Osteoblast (primary cell): ENCODE measurements at places on chromosomes 5 and 9.
A peak's percentile ranks its signal among the peaks of the same experiment; 100 is the strongest.

DNA sequence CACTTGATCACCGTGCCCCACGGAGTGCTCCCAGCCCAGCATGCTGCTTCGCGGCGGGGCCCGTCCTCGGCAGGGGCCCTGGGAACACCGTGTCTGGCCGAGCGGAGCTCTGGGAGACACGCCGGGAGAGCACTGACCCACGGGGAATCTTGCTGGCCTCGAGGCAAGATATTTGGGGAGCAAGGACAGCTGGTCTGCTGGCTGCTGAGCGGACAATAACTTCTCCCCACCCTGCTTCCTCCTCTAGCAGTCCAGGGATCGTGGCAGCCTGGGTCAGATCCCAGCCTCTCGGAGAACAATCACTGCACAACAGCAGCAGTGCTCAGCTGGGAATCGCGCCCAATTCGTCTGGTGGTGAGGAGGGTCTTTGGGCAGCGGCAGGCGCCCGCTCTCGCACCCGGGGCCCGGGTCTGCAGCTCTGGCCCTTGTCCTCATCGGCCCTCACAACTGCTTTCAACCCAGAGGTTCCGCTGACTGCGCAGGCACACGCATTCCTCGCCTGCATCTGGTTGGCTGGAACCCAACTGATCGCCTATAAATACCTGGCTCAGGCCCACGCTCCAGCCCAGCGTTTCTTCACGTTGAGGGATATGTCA, 43.4 kb downstream of the DBH start:
- no peak for DNase-seq

DNA sequence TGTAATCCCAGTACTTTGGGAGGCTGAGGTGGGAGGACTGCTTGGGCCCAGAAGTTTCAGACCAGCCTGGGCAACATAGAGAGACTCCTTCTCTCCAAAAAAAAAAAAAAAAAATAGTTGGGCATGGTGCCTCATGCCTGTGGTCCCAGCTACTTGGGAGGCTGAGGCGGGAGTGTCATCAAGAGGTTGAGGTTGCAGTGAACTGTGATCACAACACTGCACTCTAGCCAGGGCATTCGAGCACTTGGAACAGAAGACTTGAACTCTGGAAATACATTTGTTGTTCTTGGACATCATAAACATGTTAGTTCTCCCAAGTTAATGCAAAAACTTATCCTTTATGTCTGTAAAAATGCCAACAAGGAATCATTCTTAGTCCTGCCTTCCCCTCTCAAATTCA, 29.6 kb downstream of the EHMT1 start:
- no peak for DNase-seq

- DNase-seq = no peak
These were observed at the start of gene IL3 for GRCh38 chr5:132060501-132061161. IL3 (plus strand) TSS chr5:132060655; CDS start chr5:132060707, 52 bp downstream.

DNA sequence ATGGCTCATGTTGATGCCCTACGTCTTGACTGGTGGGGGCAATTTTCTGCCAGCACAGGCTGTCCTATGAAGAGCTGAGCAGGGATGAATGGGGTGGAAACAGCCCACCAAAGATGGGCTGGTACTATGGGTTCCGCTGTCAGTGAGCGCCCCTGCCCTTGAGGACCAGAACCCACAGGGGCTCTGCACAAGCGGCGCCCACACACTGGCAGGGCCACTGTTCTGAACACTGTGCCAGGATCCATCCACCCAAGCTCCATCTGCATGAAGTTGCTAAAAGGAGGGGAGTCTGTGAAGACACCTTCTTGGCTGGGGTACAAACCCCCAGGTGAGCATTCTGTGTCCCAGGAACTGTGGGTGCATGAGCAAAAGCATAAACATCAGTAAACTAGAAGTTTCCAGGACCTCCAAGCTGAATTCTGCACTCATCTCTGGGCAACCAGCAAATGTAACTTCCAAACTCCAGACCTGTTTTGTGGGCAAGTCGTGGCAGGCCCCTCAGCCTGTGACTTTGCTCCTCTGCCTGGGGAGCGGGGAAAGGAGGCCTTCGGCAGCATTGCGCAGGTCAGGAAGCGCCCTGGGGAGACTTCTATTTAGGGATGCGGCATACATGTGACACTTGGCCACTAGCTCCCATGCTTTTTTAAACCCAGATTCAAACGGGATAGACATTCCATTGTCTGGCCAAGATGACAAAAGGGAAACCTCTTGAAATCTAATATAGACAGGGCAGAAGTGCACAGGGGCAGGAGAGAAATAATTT, 48.9 kb downstream of the PTPN3 start:
- DNase-seq = peak; percentile 58

- DNase-seq = no peak
These were observed 1.1 kb downstream of the WDR5 start for GRCh38 chr9:134136996-134137299.

GRCh38 chr5:171610686-171611085, 174.9 kb upstream of the SMIM23 start:
- DNase-seq = no peak

GRCh38 chr9:108225149-108225800, 630.5 kb downstream of the ACTL7B start:
- no peak for DNase-seq

GRCh38 chr9:114012126-114012525, 66.0 kb downstream of the AMBP start:
- DNase-seq = no peak

GRCh38 chr5:171989276-171989675, 17.2 kb downstream of the FBXW11 start:
- no peak for DNase-seq

GRCh38 chr9:89883401-89884341, 278.9 kb downstream of the GADD45G start:
- peak; percentile 4 for DNase-seq

DNA sequence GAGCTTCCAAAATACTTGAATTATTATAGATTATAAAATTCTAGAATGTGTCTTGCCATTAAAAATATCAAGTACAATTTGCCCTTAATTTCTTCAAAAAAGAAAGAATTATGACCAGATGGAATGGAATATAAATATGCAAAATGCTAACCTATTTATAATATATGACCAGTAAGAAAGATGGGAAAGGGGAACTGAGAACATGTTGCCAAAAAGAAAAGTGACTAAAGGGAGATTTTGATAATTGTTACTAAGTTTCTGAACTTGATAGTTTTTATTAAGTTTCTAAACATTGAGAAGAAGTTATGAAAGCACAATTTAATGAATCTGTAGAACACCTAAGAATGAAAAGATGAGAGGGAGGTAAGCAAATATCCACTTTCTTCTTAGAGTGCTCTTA, 188.4 kb upstream of the NR4A3 start:
- DNase-seq = no peak

DNA sequence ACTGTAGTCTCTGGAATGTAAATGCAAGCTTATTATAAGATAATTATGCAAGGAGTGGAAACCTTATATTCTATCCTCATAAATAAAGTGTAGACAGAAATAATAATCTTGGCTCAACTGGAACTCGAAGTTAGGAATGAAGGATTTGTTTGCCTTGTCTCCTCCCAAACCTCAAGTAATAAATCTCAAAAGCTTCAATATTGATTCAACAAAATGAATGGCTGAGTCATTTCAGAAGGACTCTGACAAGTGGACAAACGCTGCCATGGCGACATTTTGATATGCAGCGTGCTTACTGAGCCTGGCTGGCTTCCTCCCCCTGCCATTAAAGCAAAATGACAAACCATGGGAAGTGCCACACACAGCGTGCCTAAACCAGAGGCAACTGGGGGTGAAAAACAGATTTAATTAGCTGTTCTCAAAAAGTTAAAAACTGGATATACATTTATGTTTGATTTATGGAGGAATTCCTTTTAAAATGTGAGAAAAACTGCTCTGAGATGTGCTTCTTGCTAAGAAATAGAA, 10.5 kb upstream of the ADGRV1 start:
- DNase-seq = no peak

- DNase-seq = no peak
These were observed 141.4 kb downstream of the PRR16 start for GRCh38 chr5:120605325-120606079.

DNA sequence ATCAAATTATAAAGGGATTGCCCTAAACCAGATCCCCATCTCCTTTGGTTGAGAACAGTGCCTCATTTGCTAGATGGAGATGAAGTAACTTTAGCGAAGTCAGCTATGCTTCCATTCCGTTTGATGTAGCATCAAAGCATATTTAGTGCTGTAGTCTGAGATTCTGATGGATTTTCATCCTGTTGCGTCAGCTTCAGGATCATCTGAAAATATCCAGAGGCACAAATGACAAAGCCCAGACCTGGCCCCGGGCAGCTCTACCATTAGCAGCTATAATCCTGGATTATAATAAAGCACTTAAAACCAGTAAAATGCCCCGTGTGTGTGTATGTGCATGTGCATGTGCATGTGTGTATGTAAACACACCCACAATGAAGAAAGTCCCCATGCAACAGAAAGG, 44.7 kb downstream of the ERAP1 start:
- no peak for DNase-seq

- DNase-seq = no peak
These were observed 10.3 kb downstream of the C6 start for GRCh38 chr5:41203033-41203432.

DNA sequence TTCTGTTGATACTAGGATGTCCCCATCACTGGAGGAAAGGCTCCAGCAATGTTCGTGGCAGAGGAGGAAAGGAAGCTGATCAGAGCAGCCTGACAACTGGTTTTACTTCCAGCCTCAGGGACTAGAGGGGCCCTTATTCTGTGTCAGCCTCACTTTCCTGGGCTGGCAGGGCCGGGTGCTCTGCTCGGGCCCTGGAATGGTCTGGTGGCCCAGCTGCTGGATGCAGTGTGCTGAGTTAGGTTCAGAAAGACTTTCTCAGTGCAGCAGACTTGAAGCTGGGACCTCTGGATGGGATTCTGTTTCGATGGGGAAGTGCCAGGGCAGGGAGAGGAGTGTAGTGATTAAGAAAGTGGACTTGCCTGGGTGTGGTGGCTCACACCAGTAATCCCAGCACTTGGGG, 81.0 kb downstream of the MACROH2A1 start:
- DNase-seq = no peak

GRCh38 chr5:1033606-1034420, 25.2 kb downstream of the NKD2 start:
- DNase-seq = peak; percentile 89
